Left colon (tissue), 2 donors: ENCODE measurements at places on chromosomes 11 and 22.

- DNase-seq: no peak
These were observed 60.6 kb downstream of the PLEKHA7 start for GRCh38 chr11:16953663-16954062.

- DNase-seq: no peak
These were observed 13.0 kb downstream of the DNAJB13 start for GRCh38 chr11:73963861-73964260.

- DNase-seq: no peak
These were observed 89.3 kb upstream of the OPCML start for GRCh38 chr11:133621611-133622010.

- no peak for DNase-seq
These were observed 5.5 kb downstream of the KMT2A start for GRCh38 chr11:118441770-118442275.

DNA sequence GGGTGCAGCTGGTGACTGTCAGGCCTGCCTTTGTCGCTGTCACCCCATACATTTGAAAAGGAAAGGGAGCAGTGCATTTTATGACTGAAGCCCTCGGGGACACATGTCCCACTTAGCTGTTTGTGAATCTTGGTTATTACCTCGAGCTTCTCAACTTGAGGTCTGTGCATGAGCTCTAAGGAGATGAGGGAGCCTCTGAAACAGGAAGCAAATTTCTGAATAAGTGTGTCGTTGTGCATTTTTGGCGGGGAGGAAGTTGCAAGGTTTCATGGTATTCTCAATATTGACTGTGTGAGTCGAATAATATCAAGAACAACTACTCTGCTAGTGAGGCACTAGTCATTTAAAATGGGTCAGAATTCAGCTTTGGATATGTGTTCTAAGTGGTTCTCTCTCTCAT lies 149.7 kb upstream of the PLET1 start:
- no peak for DNase-seq

- no peak for DNase-seq
These were observed 6.7 kb upstream of the TRIM44 start for GRCh38 chr11:35655856-35656255.

DNA sequence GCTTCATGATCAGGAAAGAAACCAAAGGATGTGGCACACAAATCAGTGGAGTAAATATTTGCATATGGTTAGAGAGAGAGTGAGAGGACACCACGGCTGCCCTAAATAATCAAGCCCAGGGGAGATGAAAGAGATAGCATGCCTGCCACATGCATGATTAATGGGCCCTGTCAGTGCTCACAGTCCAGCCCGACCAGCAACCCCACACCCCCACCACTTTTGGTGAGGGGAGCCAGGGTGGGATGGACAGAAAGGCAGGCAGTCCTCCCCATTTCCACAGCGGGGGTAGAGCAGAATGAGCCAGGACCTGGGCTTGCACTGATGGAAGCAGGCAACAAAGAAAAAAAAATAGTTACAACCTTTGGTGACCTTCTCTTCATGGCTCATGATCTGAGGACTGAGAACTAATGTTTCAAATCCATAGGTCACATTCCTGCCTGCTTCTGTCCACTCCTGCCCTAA lies 545.0 kb downstream of the ETS1 start:
- DNase-seq: no peak

DNA sequence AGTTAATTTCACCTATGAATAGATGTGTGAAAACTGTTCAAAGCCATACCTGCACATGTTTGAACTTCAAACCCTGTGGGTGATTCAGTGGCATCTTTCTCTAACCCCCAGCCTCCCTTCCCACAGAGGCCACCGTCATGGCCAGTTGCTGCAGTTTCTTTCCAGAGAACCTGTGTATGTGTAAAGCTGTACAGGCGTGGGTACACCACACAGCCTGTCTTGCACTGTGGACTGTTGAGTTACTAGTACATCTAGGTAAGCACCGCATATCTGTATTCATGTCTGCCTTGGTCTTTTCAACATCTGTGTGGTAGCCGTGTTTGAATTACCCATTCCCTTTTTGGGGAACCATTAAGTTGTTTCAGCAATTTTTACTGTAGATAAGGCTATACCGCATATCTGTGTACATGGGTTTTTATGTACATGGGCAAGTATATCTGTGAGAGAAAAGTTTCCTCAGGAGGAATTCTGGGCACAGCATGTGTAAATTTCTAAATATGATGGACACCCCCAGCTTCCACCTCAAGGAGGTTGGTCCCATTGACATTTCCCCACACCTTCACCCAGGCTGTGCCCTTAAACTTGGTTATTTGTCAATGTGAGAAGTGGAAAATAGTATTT lies 13.9 kb downstream of the NEAT1 start:
- DNase-seq: no peak

GRCh38 chr11:123093739-123094138 lies 31.8 kb upstream of the HSPA8 start:
- no peak for DNase-seq
